ENCODE measurements at places on chromosomes 16 and 17. TPM values are rescaled to one million over a fixed set of nuclear protein-coding genes. Genes with fewer than 3 reads are reported as not detected.

GRCh38 chr17:68955181-68955841 is at the start of gene ABCA8:
Gene ABCA8, minus strand, starts transcription at chr17:68955392. Its CDS starts 13,358 bp downstream, at chr17:68942034.
- peak within 1 kb of the TSS; percentile 84 for H3K27ac ChIP-seq
- peak within 1 kb of the TSS; percentile 64 for H3K4me3 ChIP-seq
- H3K36me3 ChIP-seq = no peaks in the 10 kb centered on the region
- H3K4me1 ChIP-seq = peaks cover 23% of the 10 kb centered on the region
- no peak for DNase-seq
- H3K27me3 ChIP-seq = no peaks in the 10 kb centered on the region

DNA sequence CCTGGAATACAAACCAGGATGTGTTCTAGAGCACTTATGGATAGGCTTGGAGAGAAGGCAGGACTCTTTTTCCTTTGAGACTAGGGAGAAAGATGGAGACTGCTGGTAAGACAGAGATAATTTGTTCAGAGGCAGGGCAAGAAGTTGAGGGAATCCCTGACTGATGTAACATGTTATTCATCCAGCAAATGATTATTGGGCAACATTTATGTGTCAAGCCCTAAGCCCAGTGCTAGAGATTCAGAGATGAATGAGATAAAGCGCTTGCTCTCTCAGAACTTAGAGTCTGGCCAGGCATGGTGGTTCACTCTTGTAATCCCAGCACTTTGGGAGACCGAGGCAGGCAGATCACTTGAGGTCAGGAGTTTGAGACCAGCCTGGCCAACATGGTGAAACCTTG is 47.8 kb upstream of the NUFIP2 start:
- no peaks in the 10 kb centered on the region for H3K36me3 ChIP-seq
- H3K27ac ChIP-seq = no peak overlapping the region
- no peak for DNase-seq
- H3K27me3 ChIP-seq = peaks cover 5% of the 10 kb centered on the region

- no peaks in the 10 kb centered on the region for H3K27me3 ChIP-seq
- no peak overlapping the region for H3K27ac ChIP-seq
- H3K4me1 ChIP-seq = no peaks in the 10 kb centered on the region
- no peaks in the 10 kb centered on the region for H3K36me3 ChIP-seq
Measured at GRCh38 chr16:4169415-4169814, 53.2 kb upstream of the ADCY9 start.

DDX19B gene
- 13.7 TPM for total RNA-seq

G6PC1 gene
- total RNA-seq = not detected

C1QTNF8 gene
- not detected for total RNA-seq

NXPH3 gene
- 4.0 TPM for total RNA-seq

DNA sequence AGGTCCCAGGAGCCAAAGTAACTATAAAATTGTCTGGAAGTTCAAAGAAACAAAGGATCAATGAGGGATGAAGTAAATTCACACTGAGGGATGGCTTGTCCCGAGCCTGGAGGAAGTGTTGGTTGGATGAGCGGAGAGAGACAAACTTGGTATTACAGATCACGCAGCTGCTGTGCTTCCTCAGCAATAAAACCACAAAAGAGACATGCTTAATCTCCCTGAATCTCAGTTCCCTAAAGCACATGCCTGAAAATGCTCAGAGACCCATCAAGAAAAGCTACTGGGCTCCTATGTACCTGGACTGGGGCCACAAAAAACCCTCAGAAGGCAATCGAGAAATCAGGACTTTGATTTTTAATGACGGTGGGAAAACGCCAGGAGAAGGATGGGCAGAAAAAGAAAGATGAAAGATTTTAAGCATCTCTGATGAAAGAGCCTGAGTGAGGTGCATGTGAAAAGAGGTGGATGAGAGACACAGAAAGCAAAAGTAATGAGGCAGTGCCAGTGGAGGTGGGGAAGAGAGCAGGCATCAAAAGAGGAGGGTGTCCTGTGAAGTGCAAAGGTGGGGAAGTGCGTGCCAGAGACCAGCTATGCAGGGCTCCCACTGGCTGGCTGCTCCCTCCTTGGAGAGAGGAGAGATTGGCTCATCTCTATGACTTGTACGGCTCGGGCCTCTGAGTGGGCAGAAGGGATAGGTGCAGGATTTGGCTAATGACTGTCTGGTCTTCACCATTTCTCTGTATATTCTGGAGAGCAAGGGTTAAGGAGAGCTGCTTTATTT is 143.7 kb downstream of the ABCC12 start:
- H3K36me3 ChIP-seq = no peaks in the 10 kb centered on the region
- H3K4me1 ChIP-seq = no peaks in the 10 kb centered on the region
- no peak for DNase-seq
- H3K27me3 ChIP-seq = no peaks in the 10 kb centered on the region

GRCh38 chr17:28511858-28512461 is 5.8 kb downstream of the FOXN1 start:
- H3K27ac ChIP-seq = no peak overlapping the region
- no peaks in the 10 kb centered on the region for H3K4me1 ChIP-seq

- H3K27me3 ChIP-seq = peaks cover 41% of the 10 kb centered on the region
- no peak overlapping the region for H3K27ac ChIP-seq
- no peaks in the 10 kb centered on the region for H3K36me3 ChIP-seq
- H3K4me3 ChIP-seq = no peak overlapping the region
- DNase-seq = no peak
Measured at GRCh38 chr17:41107941-41108450, 2.8 kb downstream of the KRTAP4-9 start.

DNA sequence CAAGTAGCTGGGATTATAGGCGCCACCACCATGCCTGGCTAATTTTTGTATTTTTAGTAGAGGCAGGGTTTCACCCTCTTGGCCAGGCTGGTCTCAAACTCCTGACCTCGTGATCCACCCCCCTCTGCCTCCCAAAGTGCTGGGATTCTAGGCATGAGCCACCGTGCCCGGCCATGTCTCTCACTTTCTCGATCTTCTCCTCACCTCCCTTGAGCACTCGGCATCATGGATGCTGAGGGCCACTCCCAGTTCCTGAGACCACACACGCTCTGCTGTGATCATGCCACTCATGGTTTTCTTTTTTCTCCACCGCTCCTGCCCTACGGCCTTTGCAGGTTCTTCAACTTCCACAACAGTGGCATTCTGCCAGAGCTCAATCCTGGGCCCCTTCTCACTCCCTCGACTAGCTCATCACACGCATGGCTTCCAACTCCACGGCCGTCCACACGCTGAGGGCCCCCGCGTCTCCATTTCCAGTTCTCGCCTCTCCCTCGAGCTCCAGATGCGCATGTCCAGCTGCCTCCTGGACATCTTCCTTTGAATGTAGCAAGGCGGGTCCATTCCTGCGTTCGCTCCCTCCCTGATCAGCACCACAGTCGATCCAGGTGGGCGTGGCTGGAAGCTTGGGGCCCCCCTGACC is 5.5 kb upstream of the NCBP3 start:
- H3K4me1 ChIP-seq = peaks cover under 1% of the 10 kb centered on the region
- no peak for DNase-seq
- H3K27me3 ChIP-seq = no peaks in the 10 kb centered on the region
- H3K4me3 ChIP-seq = no peak overlapping the region
- H3K36me3 ChIP-seq = no peaks in the 10 kb centered on the region
- H3K27ac ChIP-seq = no peak overlapping the region

GRCh38 chr16:54928016-54928356 is 2.7 kb upstream of the IRX5 start:
- peaks cover 44% of the 10 kb centered on the region for H3K27me3 ChIP-seq
- H3K4me1 ChIP-seq = peaks cover 41% of the 10 kb centered on the region
- no peaks in the 10 kb centered on the region for H3K36me3 ChIP-seq

DNA sequence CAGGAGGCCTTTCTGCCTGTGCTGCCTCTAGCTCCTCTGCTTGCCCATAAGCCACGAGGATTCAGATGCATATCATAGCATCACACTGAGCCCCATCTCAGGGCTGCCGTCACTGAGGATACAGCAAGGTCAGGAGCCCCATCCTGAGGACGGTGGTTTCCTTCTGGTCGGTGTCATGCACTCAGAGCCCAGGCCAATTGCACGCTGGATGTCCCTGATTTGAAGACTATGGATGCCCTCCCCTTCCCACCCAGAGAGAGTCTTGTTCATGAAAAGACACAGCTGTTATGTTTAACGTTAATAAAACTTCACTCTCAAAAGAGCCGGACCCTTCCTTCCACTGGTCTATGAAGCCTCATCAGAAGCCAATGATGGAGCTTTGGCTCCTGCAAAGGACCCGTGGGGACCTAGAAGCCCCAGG is 19.9 kb downstream of the COTL1 start:
- H3K27me3 ChIP-seq = peaks cover 18% of the 10 kb centered on the region
- no peak overlapping the region for H3K4me3 ChIP-seq
- H3K36me3 ChIP-seq = no peaks in the 10 kb centered on the region

DNA sequence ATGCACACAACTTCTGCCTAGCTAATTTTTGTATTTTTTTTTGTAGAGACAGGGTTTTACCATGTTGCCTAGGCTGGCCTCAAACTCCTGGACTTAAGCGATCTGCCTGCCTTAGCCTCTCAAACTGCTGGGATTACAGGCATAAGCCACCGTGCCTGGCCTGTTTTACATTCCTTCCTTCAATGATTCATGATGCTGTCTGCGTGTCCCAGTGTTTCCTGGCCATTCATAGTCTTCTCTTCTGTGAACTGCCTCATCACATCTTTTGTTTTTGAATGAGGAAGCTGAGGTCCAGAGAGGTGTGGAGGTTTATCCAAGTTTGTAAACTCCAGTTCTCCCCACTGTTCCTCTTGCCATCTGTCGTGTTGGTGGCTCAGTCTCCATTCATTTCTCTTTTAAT is 64.5 kb upstream of the MED9 start:
- no peak overlapping the region for H3K4me3 ChIP-seq
- peaks cover 32% of the 10 kb centered on the region for H3K4me1 ChIP-seq
- no peaks in the 10 kb centered on the region for H3K27me3 ChIP-seq
- no peak overlapping the region for H3K27ac ChIP-seq

GRCh38 chr16:49821614-49822282 is 34.2 kb downstream of the ZNF423 start:
- no peak overlapping the region for H3K4me3 ChIP-seq
- no peak for DNase-seq
- H3K27ac ChIP-seq = no peak overlapping the region

CEP295NL gene
- 0.55 TPM for total RNA-seq

TPSD1 gene
- total RNA-seq = not detected

- H3K4me1 ChIP-seq = peaks cover 41% of the 10 kb centered on the region
- peak overlapping the region; percentile 93 for H3K4me3 ChIP-seq
- DNase-seq = no peak
- peaks cover 62% of the 10 kb centered on the region for H3K36me3 ChIP-seq
- H3K27ac ChIP-seq = peak overlapping the region; percentile 95
Measured at GRCh38 chr16:69338557-69339288, 641 bp downstream of the COG8 start.

DNA sequence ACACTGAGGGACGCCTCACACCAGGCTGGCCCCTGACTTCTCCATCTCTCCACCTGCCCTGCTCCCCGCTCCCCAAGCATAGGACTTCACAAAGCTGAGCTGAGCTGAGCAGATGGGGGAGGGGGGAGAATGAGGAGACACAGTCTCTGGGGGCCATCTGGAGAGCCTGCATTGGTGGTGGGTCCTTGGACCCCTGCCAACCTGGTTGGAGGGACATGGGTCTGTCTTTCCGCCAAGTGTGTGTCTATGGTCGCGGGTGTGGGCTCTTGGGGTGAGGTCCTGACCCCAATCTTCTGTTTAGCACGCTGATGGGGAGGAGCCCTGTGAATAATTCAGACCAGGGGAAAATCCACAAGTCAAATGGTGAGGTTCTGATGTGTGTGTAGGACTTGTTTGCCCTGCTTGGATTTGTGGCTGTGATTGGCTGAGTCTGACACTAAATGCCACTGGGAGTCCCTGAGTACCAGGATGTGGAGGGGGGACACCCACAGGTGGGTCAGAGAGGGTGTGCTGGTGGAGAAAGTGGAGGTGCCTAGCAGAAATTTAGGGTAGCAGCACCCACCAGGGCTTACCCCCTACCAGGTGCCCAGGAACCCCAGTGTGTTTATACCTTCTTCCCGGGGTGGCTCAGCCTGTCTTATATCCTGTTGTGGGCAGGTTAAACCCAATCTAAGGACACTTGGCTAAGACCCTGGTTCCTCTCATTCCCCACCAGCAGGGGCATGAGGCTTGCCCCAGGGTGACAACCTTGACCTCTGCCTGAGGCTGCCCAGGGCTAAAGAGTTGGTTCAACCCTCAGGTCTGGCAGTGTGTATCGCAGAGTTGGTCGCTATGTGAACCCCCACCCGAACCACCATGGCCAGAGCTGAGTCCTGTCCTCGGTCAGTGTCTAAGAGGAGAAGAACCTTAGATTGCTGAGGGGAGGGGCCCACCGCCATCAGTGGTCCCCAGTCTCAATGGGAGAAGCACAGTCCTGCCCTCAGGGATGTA is 2.1 kb downstream of the FMNL1 start:
- no peak for DNase-seq
- H3K27me3 ChIP-seq = no peaks in the 10 kb centered on the region
- no peaks in the 10 kb centered on the region for H3K36me3 ChIP-seq
- peak overlapping the region; percentile 84 for H3K4me3 ChIP-seq
- peaks cover 85% of the 10 kb centered on the region for H3K4me1 ChIP-seq
- peak overlapping the region; percentile 84 for H3K27ac ChIP-seq

DNA sequence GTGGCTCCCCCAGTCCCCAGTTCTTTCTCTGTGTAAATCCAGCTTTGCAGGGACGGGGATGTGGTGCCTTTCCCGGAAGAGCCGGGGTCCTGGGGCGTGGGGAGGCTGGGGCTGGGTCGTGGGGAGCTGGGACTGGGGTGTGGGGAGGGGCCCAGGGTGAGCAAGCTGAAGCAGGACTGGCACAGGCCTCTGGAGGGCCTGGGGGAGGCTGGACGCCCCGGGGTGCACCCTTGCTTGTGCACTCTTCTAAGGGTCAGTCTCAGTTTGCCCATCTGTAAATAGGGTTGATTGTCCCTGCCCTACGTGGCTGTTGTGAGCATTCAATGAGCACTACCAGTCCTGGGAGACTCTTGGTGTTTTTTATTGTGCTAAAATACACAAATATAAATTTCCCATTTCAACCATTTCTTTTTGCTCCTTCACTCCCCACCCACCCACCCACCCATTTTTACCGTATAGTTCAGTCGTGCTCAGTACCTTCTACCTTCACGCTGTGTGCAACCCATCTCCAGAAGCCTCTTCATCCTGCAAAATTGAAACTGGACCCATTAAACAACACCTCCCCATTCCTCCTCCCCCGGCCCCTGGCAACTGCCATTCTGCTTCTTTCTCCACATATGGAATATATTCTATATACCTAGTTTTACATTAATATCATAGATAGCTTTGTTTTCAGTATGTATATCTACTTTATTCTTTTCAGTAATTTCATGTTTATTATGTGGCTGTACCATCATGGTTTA is 7.8 kb upstream of the TBC1D3B start:
- peak overlapping the region; percentile 77 for H3K4me3 ChIP-seq
- H3K36me3 ChIP-seq = no peaks in the 10 kb centered on the region
- no peak overlapping the region for H3K27ac ChIP-seq
- no peak for DNase-seq

DNA sequence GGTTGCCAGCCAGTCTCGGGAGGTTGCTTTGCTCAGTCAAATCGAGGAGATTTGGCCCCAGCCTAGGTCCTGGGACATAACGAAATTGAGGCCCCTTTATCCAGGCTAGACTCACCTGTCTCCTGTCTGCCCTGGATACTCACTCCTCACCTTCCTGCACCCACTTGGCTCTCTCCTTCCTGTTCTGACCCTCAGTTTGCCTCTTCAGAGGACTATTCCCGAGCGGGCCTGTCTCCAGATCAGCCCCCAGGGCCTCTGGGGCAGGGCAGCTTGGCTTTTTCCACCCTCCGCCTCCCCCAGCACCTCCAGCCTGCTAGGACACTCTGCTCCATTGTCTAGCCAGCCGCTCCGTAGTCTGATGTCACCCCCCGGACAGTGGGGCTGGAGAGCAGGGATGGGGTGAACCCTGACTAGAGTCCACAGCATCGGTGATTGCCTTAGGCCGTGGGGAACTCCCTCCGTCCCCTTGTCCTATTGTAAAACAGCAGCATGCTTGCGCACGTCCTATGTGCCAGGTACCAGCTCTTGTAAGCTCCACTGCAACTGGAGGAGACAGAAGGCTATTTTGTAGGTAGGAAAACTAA is 8.8 kb downstream of the WFIKKN2 start:
- H3K36me3 ChIP-seq = no peaks in the 10 kb centered on the region
- no peak overlapping the region for H3K4me3 ChIP-seq
- H3K27me3 ChIP-seq = no peaks in the 10 kb centered on the region
- DNase-seq = no peak
